NCI-H1930 (cell line): ENCODE measurements at places on chromosomes 12 and 14.

DNA sequence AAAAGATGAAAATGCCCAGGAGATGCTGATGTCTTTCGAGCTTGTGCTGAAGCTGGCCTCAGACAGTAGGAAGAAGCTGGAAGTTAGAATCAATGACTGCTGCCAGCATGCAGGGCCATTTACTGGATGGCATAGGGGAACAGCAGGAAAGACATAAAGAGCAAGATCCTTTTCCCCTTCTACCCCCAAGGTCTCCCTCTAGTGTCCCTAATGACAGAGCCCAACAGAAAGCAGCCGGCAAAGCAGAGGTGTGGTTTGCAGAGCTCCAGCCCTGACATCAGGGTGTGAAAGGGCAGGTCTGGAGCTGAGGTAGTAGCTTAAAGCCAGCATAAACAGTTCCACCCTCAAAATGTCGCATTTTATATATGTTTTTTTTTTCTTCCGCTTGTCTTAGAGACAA, 1560.7 kb upstream of the TMEM132C start:
- DNase-seq, result no peak

- no peak for DNase-seq
These were observed 71.4 kb downstream of the SLC41A2 start for GRCh38 chr12:104886418-104887401.

DNA sequence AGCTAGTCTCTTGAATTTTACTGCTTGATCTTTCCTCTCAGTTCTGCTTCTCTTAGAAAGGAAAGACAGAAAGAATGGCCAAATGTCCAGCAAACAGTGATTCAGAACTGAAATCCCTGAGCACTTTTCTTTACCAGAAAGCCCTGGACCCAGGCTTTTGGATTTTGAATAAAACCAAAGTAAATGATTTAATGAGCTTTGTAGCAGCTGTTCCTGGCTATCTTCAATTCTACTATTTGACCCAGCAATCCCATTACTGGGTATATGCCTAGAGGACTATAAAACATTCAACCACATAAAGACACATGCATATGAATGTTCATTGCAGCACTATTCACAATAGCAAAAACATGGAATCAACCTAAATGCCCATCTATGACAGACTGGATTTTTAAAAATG, 187.2 kb downstream of the PRKD1 start:
- no peak for DNase-seq

GRCh38 chr12:97501422-97501821, 38.8 kb downstream of the RMST start:
- DNase-seq, result no peak

DNA sequence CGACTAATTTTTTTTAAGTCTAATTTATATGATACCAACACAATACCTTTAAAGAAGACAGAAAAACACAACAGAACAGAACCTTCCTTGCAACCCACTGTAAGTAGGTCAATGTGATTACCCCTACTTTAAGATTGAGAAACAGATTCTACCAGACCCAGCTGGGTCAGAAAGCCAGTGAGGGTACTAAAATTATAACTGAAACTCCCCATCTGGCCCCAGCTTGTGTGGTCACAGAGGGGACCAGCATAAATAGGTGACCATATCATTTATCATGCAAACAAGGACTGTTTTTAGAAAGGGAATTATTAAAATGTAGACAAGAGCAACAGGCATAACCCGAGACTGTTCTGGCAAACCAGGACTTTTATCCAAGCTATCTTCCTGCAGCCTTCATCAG, 30.1 kb upstream of the FRMD6 start:
- no peak for DNase-seq

GRCh38 chr12:50112456-50113218, 601 bp downstream of the COX14 start:
- DNase-seq, result no peak

GRCh38 chr14:61110316-61111082, 129.5 kb downstream of the SLC38A6 start:
- no peak for DNase-seq
